H1 (cell line): ENCODE measurements at places on chromosomes 7 and 10. TPM values are rescaled to one million over a fixed set of nuclear protein-coding genes. Genes with fewer than 3 reads are reported as not detected.

The OR2A12 gene
- not detected in 2 replicates for total RNA-seq

The GSDME gene
- total RNA-seq: 7.6 and 8.5 TPM in 2 replicates

DNA sequence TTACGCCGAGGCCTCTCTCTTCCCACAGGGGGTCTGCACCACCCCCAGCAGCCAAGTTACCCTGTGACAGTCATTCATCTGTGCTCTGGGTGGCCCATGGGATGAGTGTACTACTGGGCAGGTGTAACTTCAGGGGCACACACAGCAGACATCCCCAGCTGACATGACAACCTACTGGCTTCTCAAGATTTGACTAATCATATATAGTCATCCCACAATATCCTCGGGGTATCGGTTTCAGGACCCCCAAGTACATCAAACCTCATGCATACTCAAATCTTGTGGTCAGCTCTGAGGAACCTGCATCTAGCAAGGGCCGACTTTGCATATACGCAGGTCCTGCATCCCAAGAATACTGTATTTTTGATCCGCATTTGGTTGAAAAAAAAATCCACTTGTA, 336.9 kb upstream of the C7orf33 start:
- H3K4me1 ChIP-seq: no peaks in the 10 kb centered on the region
- no peaks in the 10 kb centered on the region for H3K36me3 ChIP-seq
- no peak overlapping the region for H3K4me3 ChIP-seq
- no peak for DNase-seq
- H3K27me3 ChIP-seq: no peaks in the 10 kb centered on the region

- no peak overlapping the region for H3K4me3 ChIP-seq
- no peaks in the 10 kb centered on the region for H3K4me1 ChIP-seq
- no peak overlapping the region for H3K27ac ChIP-seq
- H3K36me3 ChIP-seq: no peaks in the 10 kb centered on the region
- H3K27me3 ChIP-seq: no peaks in the 10 kb centered on the region
- DNase-seq: no peak
These were observed 258.5 kb downstream of the HDAC9 start for GRCh38 chr7:18753972-18754610.

The SYT15B gene
- not detected in 2 replicates for total RNA-seq

DNA sequence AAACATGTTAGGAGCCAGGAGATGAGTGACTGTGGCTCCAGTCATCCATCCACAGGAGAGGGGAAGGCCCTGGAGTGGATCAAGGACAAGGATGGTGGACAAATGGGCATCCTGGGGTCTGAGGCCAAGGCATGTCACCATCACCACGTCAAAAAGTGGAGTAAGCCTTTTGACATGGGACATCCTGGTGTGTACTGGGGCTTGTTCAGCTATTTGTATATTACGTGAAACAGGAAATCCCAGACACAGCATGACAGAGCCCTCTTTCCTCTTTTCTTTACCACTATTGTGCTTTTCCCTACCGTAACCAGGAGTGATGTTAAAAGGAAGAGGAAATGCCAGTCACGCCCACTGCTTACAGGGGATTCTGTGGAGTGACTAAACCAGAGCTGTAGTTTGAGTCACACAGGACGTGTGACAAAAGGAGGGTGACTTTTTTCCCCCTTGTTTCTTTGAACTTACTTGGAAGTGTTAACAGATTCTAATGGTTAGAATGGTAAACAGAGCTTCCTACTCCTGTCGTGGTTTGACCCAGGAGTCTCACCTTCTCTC, 15.4 kb downstream of the ACSL5 start:
- H3K4me3 ChIP-seq: no peak overlapping the region
- no peaks in the 10 kb centered on the region for H3K4me1 ChIP-seq
- no peaks in the 10 kb centered on the region for H3K27me3 ChIP-seq
- no peak overlapping the region for H3K27ac ChIP-seq

- DNase-seq: no peak
- no peaks in the 10 kb centered on the region for H3K4me1 ChIP-seq
- H3K36me3 ChIP-seq: no peaks in the 10 kb centered on the region
These were observed 630.1 kb downstream of the SORCS1 start for GRCh38 chr10:106534441-106534840.

DNA sequence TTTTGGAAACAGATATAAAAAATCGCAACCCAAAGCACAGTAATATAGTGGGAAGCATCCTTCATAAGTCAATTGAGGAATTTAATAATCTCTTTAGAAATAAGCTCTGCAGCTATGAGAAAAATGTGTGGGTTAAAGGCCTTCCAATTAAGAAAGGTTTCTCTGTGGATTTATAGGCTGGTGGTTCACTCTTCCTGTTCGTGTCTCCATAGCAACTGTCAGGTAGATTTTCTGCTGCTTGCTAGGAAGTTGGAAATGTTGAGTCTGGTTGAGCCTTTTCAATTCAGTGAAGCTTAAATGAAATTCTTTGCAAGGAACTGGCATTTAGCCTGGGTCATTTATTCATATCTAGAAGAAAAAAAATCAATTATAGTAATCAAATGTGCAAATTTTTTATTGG, 652.8 kb upstream of the CELF2 start:
- H3K27me3 ChIP-seq: no peaks in the 10 kb centered on the region
- H3K4me1 ChIP-seq: peaks cover 6% of the 10 kb centered on the region; the same call in 1 of the 2 replicates
